ENCODE measurements at places on chromosomes 1 and 21.

GRCh38 chr1:42618866-42619265, 39.4 kb upstream of the PPIH start:
- DNase-seq = no peak

DNA sequence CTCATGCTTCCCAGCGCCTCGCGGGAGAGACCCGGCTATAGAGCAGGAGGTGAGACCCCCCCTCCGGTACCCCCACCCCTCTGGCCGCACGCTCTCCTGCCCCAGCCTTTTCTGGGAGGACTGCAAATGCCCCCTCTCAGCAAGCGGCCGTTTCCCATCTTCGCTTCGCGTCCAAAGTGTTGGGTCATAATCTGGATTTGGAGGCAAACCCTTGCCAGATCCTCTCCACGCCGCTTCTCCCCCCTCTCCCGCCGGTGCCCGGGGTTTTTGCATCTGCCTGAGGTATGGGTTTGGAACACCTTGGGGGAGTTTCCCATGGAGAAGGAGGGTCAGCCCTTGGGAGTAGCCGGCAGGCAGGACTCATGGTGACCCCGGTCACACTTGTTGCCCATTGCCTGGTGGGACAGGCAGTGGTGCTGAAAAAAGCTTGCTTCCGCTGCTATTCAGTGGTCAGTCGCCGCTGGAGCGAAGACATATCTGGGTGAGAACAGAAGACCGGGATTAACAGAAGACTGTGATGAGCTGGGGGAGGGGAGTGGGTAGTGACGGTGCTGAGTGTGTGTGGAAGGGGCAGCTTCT, 935 bp downstream of the KCNK2 start:
- DNase-seq = no peak

GRCh38 chr1:245552331-245552730, 397.5 kb downstream of the KIF26B start:
- no peak for DNase-seq

- DNase-seq = no peak
Observed at GRCh38 chr1:77817368-77818209, 38.1 kb downstream of the MIGA1 start.

DNA sequence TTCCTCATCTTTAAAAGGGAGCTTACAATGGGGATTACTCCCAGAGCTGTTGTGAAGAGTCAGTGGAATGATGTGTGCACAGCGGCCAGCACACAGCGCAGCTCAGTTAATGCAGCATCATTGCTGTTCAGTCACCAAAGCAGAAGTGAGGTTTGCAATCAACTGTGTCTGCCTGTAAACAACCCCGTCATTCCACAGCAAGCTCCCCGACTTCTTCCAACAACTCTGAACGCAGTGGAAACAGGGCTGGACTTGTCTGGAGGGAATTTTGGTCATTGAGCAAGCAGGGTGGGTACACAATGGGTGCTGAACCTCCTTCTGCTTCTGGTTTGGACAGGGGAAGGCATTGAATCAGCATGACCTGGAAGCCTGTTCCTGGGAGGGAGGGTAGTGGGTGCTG, 347.4 kb downstream of the PTPRU start:
- no peak for DNase-seq

GRCh38 chr1:147676311-147677085, 6.2 kb upstream of the ACP6 start:
- no peak for DNase-seq

DNA sequence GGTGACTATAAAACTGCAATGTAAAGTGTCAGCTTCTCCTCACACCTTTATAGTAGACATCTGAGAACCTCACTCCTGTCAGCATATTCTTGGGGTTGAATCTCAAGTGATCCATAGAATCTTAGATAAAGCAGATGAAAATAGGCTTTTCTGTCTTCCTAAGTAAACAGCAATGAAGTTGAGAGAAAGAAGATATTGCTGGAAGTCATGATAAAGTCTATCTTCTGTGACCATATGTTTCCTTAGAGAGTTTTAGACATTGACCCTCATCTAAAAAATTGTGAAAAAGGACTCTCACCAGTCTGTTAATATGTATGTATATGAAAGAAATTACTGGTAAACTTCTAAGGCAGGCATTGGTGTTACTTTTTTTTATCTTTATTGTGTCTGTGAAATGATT, 66.8 kb downstream of the LIPI start:
- DNase-seq = no peak

- no peak for DNase-seq
Observed at GRCh38 chr21:38260426-38260825, 3.6 kb downstream of the KCNJ15 start.

DNA sequence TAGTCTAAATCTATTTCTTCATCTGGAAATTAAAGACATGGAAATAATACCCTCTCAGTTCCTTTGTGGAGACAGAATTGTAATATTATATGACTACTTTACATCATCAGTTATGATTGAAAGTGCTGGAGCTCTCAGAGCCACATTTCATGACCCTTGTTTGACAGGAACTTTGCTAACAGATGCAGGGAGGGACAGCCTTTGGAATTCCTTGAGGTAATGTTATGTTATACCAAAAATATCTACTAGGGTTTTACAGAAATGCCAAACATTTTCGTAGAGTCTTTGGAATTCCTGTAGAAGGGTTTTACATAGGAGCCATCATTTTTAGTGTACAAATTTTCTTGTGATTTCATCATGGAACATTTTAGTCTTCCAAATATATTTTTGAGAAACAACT, 57.4 kb upstream of the ADAMTS5 start:
- no peak for DNase-seq

GRCh38 chr1:154328318-154329151, 3.2 kb downstream of the ATP8B2 start:
- no peak for DNase-seq

- DNase-seq = no peak
Observed at GRCh38 chr1:101394041-101394440, 157.2 kb downstream of the S1PR1 start.

DNA sequence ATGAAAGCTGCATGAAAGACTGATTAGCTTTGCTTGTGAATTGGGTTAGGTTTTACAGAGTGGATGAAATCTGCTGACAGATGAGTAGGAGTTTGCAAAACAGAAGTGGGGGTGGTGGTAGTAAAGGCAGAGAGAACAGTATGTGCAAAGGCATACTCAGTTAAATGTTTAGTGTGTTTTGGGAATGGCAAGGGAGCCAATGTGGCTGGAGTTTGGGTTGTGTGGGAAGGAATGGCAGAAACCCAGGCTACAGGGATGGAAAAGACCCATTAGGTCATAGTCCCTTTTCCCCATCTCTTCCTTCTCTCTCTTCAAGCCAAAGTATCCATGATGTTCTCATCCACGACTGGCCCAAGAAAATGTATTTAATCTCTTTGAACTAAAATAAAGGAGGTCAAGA, 362.2 kb upstream of the LYPLAL1 start:
- no peak for DNase-seq

GRCh38 chr1:7811476-7811875, 27.4 kb downstream of the PER3 start:
- no peak for DNase-seq

DNA sequence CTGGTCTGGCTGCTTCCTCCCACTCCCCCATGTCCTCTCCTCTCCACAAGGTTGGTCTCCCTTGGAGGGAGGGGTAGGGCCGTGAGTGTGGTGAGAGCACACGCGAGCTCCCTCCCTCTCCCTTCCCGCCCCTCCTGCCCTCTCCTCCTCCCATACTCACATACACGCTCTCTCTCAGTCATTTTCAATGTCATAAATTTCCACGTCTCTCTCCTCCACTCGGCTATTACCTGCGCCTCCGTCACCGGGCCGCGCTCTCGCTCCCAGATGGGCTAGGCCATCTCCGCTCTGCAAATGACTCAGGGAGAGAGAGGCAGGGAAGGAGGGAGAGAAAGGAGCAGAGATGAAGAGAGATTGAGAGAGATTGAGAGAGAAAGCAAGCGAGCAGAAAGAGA, 36.7 kb upstream of the DMBX1 start:
- DNase-seq = no peak

GRCh38 chr1:160410406-160411005, 10.1 kb downstream of the VANGL2 start:
- DNase-seq = no peak

DNA sequence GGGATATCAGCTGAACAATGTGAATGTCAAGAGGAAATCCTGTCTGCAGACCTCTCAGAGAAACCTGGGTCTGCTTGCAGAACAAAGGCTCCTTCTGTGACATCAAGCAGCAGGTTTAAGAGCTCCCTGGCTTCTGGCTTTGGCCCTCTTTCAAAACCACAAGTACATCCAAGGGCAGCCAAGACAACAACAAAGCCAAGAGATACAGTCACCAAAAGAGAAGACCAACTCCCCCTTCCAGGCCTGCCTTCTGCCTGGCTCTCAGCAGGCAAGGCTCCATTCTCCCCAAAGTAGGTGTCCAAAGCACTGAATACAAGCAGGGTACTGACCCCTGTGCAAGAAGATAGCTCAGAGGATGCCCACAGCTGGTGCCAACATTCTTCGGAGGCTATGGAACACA, 11.5 kb downstream of the BCAR3 start:
- DNase-seq = peak; percentile 72

DNA sequence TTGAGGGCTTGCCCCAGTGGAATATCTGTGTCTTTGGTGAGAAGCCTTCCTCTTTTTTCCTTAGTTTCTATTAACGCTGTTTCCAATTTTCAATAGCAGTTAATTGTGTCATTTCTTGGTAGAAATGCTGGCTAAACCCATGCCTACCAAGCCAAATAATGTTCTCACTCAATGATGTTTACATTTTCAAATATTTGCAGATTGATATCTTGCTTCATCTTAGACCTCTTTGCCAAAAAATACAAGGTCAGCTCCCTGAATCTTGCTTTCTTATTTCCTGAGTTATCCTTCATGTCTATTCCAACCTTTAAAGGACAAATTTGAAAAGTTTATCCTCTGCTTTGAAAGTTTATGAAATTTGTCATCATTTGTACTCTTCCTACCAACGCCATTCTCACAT, 5.1 kb downstream of the KCNJ15 start:
- no peak for DNase-seq

- DNase-seq = no peak
Observed at GRCh38 chr21:44958471-44959191, 18.8 kb downstream of the SLX9 start.

GRCh38 chr21:44370027-44370735, 16.8 kb downstream of the TRPM2 start:
- no peak for DNase-seq

DNA sequence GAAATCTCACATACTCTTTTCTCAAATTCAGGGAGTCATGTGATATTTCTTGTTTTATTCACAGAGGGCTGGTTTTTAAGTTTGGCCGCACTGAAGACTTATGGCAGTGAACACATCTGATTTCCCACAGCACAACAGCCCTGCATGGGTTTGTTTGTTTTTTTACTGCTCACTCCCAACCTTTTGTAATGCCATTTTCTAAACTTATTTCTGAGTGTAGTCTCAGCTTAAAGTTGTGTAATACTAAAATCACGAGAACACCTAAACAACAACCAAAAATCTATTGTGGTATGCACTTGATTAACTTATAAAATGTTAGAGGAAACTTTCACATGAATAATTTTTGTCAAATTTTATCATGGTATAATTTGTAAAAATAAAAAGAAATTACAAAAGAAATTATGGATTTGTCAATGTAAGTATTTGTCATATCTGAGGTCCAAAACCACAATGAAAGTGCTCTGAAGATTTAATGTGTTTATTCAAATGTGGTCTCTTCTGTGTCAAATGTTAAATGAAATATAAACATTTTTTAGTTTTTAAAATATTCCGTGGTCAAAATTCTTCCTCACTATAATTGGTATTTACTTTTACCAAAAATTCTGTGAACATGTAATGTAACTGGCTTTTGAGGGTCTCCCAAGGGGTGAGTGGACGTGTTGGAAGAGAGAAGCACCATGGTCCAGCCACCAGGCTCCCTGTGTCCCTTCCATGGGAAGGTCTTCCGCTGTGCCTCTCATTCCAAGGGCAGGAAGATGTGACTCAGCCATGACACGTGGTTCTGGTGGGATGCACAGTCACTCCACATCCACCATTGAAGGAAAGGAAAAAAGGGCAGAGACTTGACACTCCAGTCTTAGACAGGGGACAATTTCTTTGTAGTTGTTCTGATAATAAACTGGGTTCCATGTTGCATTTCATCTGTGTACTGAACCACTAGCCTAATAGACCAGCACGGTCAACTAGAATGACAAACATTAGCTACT, 22.8 kb downstream of the TMEM50A start:
- DNase-seq = no peak

- no peak for DNase-seq
Observed at GRCh38 chr1:80171631-80172030, 1165.1 kb upstream of the ADGRL4 start.

DNA sequence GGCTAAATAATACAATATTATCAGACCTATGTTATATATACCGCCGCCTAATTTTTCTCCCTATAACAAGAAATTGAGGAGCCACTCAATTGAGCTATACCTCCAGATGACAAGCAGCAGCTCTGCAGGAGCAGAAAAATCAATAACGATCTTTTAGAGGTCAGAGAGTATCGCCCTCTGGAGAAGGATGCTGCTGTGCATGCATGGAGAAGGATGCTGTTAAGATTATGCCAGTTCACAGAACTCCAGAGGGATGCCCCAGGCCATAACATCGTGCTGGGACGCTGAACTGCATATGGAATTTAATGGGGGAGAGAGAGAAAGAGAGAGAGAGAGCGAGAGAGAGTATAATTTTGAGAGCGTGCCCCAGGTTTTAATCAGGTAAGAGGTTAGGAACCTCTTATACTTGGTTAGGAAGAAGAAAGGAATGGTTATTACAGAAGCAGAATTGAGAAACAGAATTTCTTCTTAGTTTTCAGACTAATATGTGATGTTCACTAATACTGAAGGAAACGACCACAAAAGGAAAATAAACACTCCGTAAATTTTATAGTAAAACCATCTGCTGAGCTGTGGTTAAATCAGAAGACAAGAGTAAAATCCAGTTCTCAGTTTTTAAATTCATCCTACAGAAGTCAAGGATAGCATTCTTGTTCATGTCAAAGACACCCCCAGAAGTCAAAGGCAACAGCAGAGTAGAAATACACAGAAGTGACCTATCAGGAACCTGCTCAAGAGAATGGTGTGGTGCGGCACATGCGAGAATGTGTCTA, 111.1 kb downstream of the SMYD2 start:
- DNase-seq = no peak

GRCh38 chr1:109467301-109467777, 993 bp downstream of the SYPL2 start:
- DNase-seq = no peak

DNA sequence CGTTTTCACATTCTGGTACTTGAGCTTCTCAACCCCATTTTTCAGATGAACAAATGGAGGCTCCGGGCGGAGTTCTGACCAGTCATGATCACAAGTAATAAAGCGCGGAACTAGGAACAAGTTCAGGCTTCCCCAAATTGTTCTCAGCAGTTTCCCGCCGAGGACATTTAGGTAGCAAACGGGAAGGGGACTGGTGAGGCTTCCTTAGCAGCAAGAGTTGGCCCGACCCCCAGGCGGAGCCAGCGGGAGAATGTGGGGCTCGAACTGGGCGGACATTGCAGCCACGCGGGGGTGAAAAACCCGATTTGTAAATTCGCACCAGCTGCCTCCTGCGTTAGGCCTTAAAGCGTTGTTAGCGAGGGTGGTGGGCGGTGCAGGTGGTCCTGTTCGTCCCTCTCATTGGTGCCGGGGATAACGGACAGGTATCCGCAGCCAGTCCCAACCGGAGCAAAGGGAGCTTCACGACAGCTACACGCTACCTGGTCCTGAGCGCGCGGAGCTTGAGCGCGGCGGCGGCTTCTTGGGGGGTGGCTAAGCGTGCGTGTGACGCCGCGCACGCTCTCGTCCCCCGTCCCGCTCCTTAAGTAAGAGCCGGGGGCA, 15.3 kb downstream of the SEMA6C start:
- no peak for DNase-seq

GRCh38 chr1:28056129-28056925, 32.1 kb downstream of the EYA3 start:
- DNase-seq = no peak
